ENCODE measurements at places on chromosomes 1 and 21. TPM values are rescaled to one million over a fixed set of nuclear protein-coding genes. Genes with fewer than 3 reads are reported as not detected.

The ZMYND12 gene
- total RNA-seq = 0.91 TPM

The CFAP57 gene
- total RNA-seq = 0.38 TPM

The TEX38 gene
- 0.57 TPM for total RNA-seq

The FMOD gene
- 86.0 TPM for total RNA-seq

The CACNA1S gene
- total RNA-seq = 0.05 TPM

The TBCE gene
- total RNA-seq = 29.5 TPM

The LENEP gene
- 1.3 TPM for total RNA-seq
